Epithelial cell of proximal tubule (primary cell): ENCODE measurements at places on chromosomes 7 and 10. TPM values are rescaled to one million over a fixed set of nuclear protein-coding genes. Genes with fewer than 3 reads are reported as not detected.
A peak's percentile ranks its signal among the peaks of the same experiment; 100 is the strongest.

DNA sequence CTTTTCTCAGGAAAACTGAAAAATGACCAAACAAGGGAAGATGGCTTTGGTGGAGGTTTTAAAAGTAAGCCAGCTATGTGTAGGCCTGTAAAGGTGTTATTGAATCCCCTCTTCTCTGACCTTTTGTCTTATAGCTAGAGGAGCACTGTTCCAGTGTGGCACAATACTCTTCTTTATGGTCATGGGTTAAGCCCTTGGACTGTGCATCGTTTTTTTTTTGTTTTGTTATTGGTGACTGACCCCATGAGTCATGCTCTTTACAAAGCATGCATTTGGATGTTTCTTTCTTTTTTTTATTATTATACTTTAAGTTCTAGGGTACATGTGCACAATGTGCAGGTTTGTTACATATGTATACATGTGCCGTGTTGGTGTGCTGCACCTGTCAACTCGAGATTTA is 19.6 kb upstream of the FAM25A start:
- DNase-seq = peak; percentile 6

DNA sequence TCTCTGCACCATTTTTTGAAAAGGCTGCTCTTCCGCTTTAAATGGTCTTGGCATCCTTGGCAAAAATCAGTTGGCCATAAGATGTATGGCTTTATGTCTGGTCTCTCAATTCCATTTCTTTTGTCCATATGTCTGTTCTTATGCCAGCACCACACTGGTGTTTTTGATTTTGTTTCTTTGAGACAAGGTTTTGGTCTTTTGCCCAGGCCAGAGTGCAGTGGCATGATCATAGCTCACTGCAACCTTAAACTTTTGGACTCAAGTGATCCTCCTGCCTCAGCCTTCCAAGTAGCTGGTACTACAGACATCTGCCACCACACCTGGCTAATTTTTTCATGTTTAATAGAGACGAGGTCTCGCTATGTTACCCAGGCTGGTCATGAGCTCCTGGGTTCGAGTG is 48.5 kb downstream of the ANLN start:
- DNase-seq = no peak

GRCh38 chr10:69537449-69537848 is 35.8 kb downstream of the NEUROG3 start:
- DNase-seq = no peak

DNA sequence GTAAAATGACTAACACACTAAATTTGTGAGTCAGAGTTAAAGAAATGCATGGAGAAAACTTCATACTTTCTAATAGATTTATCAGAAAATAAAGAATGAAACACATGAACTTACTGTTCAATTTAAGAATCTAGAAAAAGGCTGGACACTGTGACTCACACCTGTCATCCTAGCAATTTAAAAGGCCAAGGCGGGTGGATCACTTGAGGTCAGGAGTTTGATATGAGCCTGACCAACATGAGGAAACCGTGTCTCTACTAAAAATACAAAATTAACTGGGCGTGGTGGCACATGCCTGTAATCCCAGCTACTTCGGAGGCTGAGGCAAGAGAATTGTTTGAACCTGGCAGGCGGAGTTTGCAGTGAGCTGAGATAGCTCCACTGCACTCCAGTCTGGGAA is 1106.2 kb upstream of the LRRN3 start:
- DNase-seq = no peak

GRCh38 chr7:116698930-116699721 is 27.1 kb downstream of the MET start:
- DNase-seq = no peak

LRRD1 gene
- not detected in 2 replicates for total RNA-seq
